NCI-H1417 (cell line): ENCODE measurements at places on chromosomes 7 and 10.
A peak's percentile ranks its signal among the peaks of the same experiment; 100 is the strongest.

GRCh38 chr7:139775829-139776266 lies 1.9 kb downstream of the HIPK2 start:
- DNase-seq: peak; percentile 67

DNA sequence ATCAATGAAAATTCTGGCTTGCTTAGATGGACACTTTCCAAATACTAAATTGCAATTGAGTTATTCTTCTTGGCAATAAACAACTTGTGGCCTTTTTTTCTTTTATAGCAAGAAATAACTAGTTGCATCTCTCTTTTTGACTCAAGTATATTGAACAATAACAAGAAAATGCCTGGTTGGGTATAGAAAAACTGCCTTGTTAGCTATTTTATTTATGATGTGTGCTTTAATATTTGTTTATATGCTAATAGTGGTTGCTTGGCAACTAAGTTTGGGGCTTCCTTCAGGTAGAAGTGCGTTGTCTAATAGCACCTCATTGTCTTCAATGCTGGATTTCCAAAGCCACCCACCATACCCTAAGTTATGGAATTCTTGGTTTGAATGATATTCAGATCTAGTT lies 30.1 kb upstream of the PPP1R3C start:
- DNase-seq: no peak

DNA sequence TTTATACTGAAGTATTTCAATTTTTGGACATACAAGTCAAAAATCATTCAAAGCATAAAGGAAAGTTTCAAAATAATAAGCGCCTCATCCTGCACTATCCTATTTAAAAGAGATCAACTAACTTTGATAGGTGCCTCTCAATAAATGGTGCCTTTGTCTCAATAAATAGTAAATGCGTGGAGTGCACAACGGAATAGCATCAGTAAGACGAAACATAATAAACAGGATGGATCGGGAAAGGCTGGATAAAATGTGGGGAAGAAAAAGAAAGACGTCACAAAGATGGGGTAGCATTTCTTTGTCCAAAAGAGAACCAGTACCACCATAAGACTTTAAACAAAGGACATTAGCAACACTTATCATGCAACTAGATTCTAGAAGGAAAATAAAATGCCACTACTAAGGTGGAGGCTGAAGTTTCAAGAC lies 571 bp upstream of the PRKAR2B start:
- DNase-seq: no peak

GRCh38 chr10:124678557-124679240 lies 65.5 kb downstream of the FAM53B start:
- DNase-seq: no peak

GRCh38 chr7:55549457-55549856 lies 22.8 kb downstream of the VOPP1 start:
- no peak for DNase-seq

GRCh38 chr10:79152423-79152817 lies 83.7 kb downstream of the ZMIZ1 start:
- DNase-seq: no peak

- no peak for DNase-seq
These were observed 157.0 kb upstream of the SVIL start for GRCh38 chr10:29791773-29792172.

DNA sequence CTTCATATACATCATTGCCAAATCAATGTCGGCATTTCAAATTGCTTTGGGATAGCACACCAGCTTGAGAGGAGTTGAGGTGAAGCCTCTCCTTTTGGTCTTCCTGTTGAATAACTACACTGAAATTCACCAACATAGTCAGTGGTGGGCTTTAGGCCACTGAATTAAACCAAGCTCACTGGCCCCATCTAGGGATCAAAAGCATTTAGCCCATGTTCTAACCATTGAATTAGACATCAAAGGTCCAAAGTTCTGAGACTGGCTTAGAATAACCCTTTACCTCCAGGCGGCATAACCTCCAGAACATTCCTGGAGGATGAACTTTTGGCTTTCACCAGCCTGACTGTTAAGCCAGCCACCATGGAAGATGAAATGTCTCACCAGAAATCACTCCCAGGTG lies 54.6 kb downstream of the BPGM start:
- DNase-seq: peak; percentile 43

DNA sequence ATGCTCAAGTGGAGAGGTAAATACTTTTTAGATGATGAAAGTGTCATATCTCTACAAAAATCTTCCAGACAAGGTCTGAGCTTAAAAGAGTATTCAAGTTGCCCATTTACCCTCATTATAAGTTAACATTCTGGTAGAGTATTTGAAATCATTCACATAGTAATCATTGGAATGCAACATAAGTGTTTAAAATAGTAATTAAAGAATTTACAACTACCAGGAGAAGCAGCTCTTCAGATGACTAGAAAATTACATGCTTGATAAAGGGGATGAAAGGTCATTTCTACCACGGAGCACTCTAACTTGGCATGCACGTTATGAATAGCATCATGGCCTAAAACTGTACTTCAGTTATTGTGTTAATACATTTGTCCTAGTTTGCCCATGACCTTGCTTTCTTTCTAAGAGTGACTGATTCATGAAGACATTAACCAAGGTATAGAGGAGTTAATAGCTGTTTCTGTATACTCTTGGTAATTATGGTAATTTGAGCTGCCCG lies 120.0 kb downstream of the SEMA3E start:
- peak; percentile 80 for DNase-seq
